ENCODE measurements at places on chromosomes 12 and 14. TPM values are rescaled to one million over a fixed set of nuclear protein-coding genes. Genes with fewer than 3 reads are reported as not detected.

DNA sequence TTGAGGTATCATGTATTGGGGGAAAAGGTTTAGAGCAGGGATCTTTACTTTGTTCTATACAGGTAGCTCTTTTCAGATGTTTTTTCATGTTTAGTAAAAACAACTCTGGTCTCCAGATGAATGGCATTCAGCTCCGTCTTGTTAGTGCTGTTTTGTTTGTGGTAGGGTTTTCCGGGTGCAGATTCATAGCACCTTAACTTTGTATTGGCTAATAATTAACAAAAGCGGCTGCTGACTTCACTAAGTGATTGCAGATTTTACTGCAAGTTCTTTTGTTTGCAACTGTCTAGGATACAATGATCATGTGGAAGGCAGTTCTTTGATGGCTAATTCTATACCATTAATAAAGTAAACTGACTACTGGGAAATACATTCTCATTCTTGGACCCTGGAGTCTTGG lies 32.2 kb upstream of the BHLHE41 start:
- H3K4me1 ChIP-seq = peaks cover 14% of the 10 kb centered on the region
- H3K36me3 ChIP-seq = no peaks in the 10 kb centered on the region
- DNase-seq = no peak
- no peaks in the 10 kb centered on the region for H3K27me3 ChIP-seq

PLEKHD1 gene
- 0.55 TPM for total RNA-seq

TSPAN8 gene
- total RNA-seq = 1.3 TPM

- H3K4me3 ChIP-seq = no peak overlapping the region
- no peaks in the 10 kb centered on the region for H3K27me3 ChIP-seq
- H3K4me1 ChIP-seq = no peaks in the 10 kb centered on the region
- H3K27ac ChIP-seq = no peak overlapping the region
Observed at GRCh38 chr14:33393231-33393894, 454.7 kb downstream of the NPAS3 start.

DNA sequence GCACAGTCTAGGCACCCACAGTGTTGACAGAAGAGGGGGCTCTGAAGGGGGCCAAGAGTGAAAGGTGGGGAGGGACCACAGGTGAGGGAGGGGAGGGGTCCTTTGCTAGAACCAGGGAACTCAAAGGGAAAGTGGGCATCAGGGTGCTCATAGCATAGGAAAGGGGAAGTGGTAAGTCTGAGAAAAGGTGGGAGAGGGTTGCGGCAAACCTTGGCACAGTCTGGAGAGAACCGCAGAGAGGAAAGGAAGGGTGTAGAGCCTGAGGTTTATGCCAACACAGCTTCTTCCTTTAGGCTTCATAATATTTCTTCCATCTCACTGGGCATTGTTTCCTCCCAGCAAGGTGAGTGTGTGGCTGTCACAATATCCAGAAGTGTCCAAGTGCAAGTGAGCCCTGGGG lies 11.5 kb upstream of the PLEK2 start:
- no peaks in the 10 kb centered on the region for H3K36me3 ChIP-seq
- H3K27ac ChIP-seq = no peak overlapping the region
- no peaks in the 10 kb centered on the region for H3K27me3 ChIP-seq
- H3K4me1 ChIP-seq = no peaks in the 10 kb centered on the region
- DNase-seq = peak; percentile 21
- no peak overlapping the region for H3K4me3 ChIP-seq

All from sigmoid colon (tissue), 7 donors.